Effector CD4-positive, alpha-beta T cell (primary cell): ENCODE measurements at places on chromosomes 11 and 22.

GRCh38 chr22:50252082-50253045 lies 1.3 kb upstream of the HDAC10 start:
- peak; percentile 63 for DNase-seq

- DNase-seq: no peak
Observed at GRCh38 chr22:33519974-33520903, 400.0 kb downstream of the LARGE1 start.

GRCh38 chr22:33829546-33830280 lies 90.6 kb downstream of the LARGE1 start:
- no peak for DNase-seq

- no peak for DNase-seq
Observed at GRCh38 chr22:29310065-29310862, 3.8 kb downstream of the GAS2L1 start.

DNA sequence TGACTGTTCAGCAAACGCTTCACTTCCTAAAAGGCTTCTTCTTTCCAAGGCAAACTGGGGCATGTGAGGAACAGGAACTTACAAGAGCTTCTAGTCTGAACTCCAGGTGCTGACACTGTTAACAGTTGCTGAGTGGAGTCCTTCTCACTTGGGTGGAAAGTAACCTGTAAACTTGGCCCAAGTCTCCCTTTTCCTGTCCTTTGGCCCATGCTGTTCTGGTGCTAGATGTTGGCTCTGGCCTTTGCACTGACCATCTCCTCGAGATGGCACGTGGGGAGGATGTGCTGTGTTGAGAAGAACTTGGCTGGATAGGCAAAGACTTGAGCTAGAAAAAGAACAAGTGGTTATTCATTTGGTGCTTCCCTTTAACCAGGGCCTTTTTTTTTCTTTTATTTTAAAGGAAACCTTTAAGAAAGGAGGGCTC lies 53.6 kb downstream of the PTPRJ start:
- no peak for DNase-seq

DNA sequence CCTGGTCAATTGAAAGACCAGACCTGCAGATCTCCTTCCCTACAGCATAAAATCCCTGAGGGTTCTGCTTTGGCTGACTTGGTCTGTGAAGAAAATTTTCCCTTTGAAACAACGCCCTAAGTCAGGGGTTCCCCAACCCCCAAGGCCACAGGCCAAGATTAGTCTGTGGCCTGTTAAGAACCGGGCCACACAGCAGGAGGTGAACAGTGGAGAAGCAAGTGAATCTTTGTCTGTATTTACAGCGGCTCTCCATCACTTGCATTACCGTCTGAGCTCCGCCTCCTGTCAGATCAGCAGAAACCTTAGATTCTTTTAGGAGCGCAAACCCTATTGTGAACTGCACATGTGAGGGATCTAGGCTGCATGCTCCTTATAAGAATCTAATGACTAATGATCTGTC lies 38.2 kb downstream of the CCDC83 start:
- no peak for DNase-seq

- DNase-seq: no peak
Observed at GRCh38 chr11:32435511-32435941, at the start of gene WT1. Gene WT1, minus strand, starts transcription at chr11:32435539.

GRCh38 chr11:95443386-95443785 lies 212.4 kb upstream of the SESN3 start:
- no peak for DNase-seq

DNA sequence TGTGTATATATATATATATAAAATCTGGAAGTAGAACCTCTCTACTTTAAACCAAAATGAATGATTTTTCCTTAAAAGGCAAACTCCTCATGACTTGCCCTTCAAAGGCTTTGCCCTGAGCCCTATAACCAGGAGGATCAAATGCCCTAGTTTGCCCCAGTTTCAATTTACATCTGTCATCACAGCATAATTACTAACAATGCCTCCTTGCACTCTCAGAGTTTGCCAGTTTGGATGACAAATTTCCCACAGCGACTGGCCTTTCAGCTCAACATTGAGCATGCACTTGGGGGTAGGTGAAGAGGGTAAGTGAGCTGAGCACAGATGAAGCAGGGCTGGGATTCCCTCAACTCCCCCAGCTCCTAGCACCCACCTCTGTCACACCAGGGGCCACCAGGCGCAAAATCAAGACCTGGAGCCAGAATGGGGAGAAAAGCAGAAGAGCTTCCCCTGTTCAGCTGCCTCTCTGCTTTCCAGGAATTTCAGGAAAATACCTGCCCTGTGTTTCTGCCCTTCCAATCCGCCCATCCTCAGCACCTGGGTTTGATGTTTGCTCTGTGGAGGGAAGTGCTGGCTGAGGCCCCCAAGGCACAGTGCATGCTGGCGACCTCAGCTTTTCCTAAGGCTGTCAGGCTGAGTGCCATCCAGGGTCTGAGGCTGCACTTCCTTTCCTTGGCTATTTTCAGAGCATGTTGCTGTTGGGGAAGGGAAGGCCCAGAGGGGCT lies 67.5 kb downstream of the ADAMTS15 start:
- DNase-seq: no peak

GRCh38 chr11:11731311-11732083 lies 109.7 kb upstream of the GALNT18 start:
- no peak for DNase-seq

GRCh38 chr11:3136546-3137455 lies 28.3 kb downstream of the OSBPL5 start:
- no peak for DNase-seq
